Kidney (tissue), 22 donors: ENCODE measurements at places on chromosomes 5 and 9. TPM values are rescaled to one million over a fixed set of nuclear protein-coding genes. Genes with fewer than 3 reads are reported as not detected.
A peak's percentile ranks its signal among the peaks of the same experiment; 100 is the strongest.

- H3K4me3 ChIP-seq, result no peak overlapping the region
- no peaks in the 10 kb centered on the region for H3K27me3 ChIP-seq
- no peaks in the 10 kb centered on the region for H3K36me3 ChIP-seq
- no peaks in the 10 kb centered on the region for H3K4me1 ChIP-seq
- no peak for DNase-seq
Observed at GRCh38 chr9:18707061-18707461, 233.1 kb downstream of the ADAMTSL1 start.

DNA sequence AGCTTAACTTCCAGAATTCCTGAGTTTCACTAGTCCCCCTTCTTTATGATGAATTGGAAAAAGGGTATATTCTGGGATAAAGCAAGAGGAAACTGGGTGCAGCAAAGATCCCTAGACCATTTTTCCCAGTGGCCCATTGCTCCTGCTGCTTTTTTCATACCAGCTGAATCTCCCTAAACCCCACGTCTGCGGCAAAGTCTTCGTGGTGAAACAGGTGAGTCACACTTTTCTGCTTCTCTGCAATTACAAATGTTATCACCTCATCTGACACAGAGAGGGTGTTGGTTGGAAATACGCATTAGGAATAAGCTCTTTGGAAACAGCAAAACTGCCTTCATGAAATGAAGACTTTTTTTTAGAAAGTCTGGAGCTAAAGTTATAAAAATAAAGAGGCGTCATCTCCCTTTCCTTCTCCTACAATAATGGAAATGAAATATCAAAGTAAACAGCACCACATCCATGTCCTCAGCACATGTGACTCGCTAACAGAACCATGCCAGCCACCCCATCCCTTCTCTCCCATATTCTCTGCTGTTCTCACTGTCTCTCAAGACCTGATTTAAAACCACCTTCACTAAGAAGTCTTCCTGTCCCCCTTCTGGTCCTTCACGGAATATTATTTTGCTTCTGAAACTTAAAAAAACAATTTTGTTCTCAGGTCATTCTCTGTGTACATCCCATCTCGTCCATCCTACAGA is 39.5 kb upstream of the GLRX start:
- H3K27ac ChIP-seq, result no peak overlapping the region
- H3K27me3 ChIP-seq, result no peaks in the 10 kb centered on the region
- DNase-seq, result no peak
- H3K4me1 ChIP-seq, result peaks cover 17% of the 10 kb centered on the region
- no peaks in the 10 kb centered on the region for H3K36me3 ChIP-seq

DNA sequence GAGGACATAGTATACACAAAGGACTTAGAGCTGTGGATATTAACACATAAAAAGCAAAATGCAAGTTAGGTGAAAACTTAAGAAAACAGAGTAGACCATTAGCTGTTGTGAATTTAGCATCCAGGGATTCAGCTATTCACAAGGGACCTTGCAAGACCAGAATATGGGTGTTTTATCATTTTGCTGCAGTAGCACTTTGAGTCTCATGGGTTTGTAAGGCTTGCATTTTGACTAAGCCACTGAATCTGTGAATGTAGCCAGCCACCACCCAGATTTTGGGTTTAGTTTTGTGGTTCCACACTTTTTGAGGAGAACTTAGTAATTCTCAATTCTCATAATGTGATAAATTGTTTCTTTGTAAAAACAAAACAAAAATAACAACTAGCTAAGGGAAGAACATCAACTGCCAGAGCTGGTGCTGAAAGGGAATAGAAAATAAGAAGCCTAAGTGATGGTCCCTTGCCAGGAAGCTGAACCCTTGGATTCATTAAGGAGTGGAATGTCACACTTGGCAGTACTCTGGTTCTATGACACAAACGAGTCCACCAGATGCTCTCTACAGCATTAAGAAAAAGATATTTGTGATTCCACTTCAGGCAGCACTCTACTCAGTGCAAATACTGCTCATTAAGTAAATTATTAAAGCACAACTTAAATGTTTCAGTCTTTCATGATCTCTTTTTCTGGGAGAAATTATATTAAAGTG is 557.4 kb upstream of the ZNF462 start:
- no peaks in the 10 kb centered on the region for H3K36me3 ChIP-seq
- no peak overlapping the region for H3K4me3 ChIP-seq
- no peaks in the 10 kb centered on the region for H3K27me3 ChIP-seq
- no peak for DNase-seq

GRCh38 chr5:167582283-167582682 is 709.2 kb upstream of the WWC1 start:
- H3K27me3 ChIP-seq, result no peaks in the 10 kb centered on the region
- no peak overlapping the region for H3K27ac ChIP-seq
- no peak overlapping the region for H3K4me3 ChIP-seq
- no peaks in the 10 kb centered on the region for H3K36me3 ChIP-seq
- no peak for DNase-seq

DNA sequence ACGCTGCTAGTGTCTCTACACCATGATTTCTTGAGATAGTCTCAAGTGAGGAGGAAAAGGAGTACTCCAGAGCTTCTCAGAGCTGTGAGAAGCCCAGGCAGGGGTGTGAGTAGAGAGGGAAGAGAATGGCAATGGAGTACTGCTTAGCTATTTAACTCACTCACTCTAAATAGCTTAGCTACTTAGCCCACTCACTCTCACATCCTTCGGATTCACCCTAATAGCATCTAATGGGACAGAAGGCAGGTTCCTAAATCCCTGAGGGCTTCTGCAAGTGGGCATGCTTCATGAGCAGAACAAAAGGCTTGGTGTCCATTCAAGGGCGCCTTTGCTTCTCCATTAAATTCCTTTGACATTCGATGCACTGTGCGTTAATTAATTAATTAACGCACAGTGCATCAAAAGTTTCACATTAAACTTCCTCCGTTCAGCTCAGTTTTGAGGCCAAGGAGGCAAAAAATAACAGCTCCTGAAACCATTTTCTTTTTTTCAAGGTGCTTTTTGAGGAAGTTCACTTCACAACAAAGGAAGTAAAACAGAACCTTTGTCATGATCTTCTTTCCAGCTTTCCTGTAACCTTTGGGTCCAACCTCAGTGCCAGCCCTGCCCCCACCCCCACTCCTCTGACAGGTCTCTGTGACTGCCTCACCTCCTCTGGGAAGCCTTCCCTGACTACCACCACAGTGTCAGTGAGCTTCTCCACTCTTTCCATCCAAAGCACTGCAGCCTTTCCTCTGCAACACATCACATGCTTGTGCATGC is 294.0 kb downstream of the SEC61B start:
- no peak for DNase-seq
- no peak overlapping the region for H3K27ac ChIP-seq
- H3K36me3 ChIP-seq, result no peaks in the 10 kb centered on the region

DNA sequence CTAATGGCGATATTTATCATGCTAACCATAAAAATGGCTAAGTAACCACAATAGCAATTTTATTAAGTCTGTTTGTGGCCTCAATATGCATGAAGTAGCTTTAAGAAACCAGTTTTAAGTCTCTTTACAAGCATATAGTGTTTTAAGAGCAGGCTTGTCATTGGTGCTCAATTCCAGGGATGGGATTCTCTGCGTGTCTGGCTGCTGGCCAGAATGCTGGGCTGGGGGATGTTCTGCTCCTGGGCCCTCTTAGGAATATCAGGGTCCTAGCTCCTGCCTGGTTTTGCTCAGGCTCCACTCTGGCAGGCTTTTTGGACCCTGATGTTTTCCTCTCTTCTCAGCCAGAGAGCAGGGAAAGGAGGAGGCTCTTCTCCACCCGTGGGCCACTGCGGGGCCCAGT is 127.2 kb downstream of the PDE8B start:
- H3K27ac ChIP-seq, result no peak overlapping the region
- H3K4me1 ChIP-seq, result no peaks in the 10 kb centered on the region
- no peak overlapping the region for H3K4me3 ChIP-seq
- H3K36me3 ChIP-seq, result no peaks in the 10 kb centered on the region

GRCh38 chr9:124381170-124381945 is 33.9 kb downstream of the PSMB7 start:
- H3K27ac ChIP-seq, result no peak overlapping the region
- no peak for DNase-seq
- peaks cover 1% of the 10 kb centered on the region for H3K4me1 ChIP-seq
- no peak overlapping the region for H3K4me3 ChIP-seq

GRCh38 chr9:124574534-124575375 is 67.6 kb upstream of the NR5A1 start:
- H3K27ac ChIP-seq, result no peak overlapping the region
- DNase-seq, result no peak
- no peaks in the 10 kb centered on the region for H3K27me3 ChIP-seq
- no peaks in the 10 kb centered on the region for H3K36me3 ChIP-seq

- no peak overlapping the region for H3K27ac ChIP-seq
- H3K4me1 ChIP-seq, result no peaks in the 10 kb centered on the region
- no peak for DNase-seq
- H3K27me3 ChIP-seq, result no peaks in the 10 kb centered on the region
- no peaks in the 10 kb centered on the region for H3K36me3 ChIP-seq
Observed at GRCh38 chr9:7542126-7542525, 257.5 kb downstream of the DMAC1 start.

- no peak overlapping the region for H3K4me3 ChIP-seq
- no peaks in the 10 kb centered on the region for H3K36me3 ChIP-seq
- no peak for DNase-seq
- H3K4me1 ChIP-seq, result no peaks in the 10 kb centered on the region
- peak overlapping the region; percentile 23 for H3K27ac ChIP-seq
Observed at GRCh38 chr5:54785729-54786591, 199.4 kb downstream of the ESM1 start.

DNA sequence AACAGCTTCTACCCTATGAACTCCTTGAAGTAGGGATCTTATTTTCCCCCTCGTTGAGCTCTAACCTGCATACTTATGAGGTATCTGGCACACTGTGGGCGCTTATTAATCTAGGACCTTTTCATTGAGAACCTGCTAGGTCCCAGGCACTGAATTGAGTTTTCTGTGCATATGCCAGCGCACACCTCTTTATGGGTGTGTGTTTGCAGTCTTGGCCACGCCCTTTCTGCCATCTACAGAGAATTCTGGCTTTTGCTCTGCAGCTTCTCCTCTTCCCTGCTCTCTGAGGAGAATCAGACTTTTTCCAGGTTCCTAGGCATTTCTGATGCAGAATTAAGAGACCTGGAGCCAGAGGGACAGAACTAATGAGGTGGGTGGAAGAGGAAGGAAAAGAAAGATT is 25.4 kb upstream of the SSBP2 start:
- no peaks in the 10 kb centered on the region for H3K27me3 ChIP-seq
- no peak for DNase-seq
- H3K4me3 ChIP-seq, result no peak overlapping the region
- peaks cover 3% of the 10 kb centered on the region for H3K4me1 ChIP-seq
- H3K36me3 ChIP-seq, result no peaks in the 10 kb centered on the region

DNA sequence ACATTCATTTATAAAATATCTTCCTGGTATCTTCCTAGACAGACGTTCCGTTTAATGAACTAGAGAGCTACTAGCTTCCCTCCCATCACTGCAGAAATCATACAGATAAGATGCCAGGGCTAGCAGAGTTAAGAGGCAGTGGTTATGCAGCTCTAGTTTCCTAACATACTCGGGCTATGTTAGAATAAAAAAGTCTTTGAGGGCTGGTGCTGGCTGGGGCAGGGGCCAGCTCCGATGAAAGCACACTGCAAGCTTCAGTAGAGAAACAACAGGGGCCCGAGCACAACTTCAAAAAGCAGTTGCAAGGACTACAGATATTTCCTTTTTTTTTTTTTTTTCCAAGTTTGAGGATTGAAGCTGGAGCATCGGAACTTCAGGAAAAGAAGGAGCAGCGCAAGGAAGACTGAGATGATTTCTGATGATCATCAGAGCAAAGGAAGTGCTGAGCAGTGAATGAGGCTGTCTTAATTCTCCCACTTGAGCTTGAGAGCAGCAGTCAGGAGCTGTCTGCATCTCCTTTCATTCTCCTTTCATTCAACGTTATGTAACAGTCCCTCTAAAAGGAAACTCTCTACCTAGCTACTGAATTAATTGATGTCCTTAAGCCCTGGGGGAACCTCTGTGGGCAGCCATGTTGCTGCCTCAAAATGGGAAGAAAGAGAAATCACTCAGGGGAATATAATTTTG is 47.6 kb upstream of the ADCY2 start:
- no peak for DNase-seq
- no peaks in the 10 kb centered on the region for H3K27me3 ChIP-seq
- H3K4me3 ChIP-seq, result no peak overlapping the region
- no peak overlapping the region for H3K27ac ChIP-seq
- no peaks in the 10 kb centered on the region for H3K4me1 ChIP-seq

DNA sequence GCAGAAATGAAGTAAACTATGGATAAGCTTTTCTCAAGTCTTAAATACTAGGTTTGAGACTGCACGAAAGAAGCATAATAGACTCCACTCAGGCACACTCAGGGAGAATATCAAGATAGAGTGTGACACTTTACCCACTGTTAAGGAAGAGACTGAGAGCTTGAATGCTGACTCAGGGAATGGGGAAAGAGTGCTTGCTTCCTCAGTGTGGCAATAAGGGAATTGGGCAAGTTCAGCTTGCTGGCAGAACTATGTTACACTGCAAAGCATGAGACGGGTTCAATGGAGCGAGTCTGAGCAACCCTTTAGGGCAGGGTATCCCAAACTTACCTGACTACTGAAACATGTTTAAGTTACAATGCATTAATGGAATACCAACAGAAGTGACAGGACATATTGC is 237.7 kb upstream of the MEF2C start:
- no peak for DNase-seq
- H3K4me1 ChIP-seq, result no peaks in the 10 kb centered on the region
- no peak overlapping the region for H3K4me3 ChIP-seq
- H3K27me3 ChIP-seq, result no peaks in the 10 kb centered on the region

GRCh38 chr5:52282647-52283046 is 505.1 kb upstream of the ITGA1 start:
- H3K36me3 ChIP-seq, result no peaks in the 10 kb centered on the region
- no peak overlapping the region for H3K27ac ChIP-seq
- H3K27me3 ChIP-seq, result no peaks in the 10 kb centered on the region
- H3K4me1 ChIP-seq, result no peaks in the 10 kb centered on the region
- H3K4me3 ChIP-seq, result no peak overlapping the region
- no peak for DNase-seq

DNA sequence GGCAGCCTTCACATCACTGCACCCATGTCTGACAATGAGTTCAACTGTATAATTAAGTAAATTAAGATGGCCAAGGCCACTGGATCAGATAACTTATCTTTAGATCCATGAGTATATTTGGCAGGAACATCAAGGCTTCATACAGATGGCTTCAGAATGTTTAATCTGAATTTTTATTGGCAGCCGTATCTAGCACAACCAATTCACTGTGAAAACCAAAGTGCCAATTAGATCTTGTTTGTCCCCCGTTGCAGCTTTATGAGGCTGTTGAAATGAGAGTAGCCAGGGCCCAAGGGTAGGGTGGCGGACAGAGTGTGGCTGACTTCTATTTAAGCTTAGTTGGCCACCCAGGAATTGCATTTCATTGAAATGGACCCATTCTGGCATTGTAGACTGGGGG is 137.7 kb downstream of the SYK start:
- H3K27ac ChIP-seq, result no peak overlapping the region
- H3K4me3 ChIP-seq, result no peak overlapping the region
- H3K27me3 ChIP-seq, result no peaks in the 10 kb centered on the region
- H3K4me1 ChIP-seq, result no peaks in the 10 kb centered on the region
- no peak for DNase-seq

NKD2 gene
- 7.9 TPM for polyA plus RNA-seq

VPS13A gene
- polyA plus RNA-seq, result 10.1 TPM

PTGES gene
- 8.1 TPM for polyA plus RNA-seq

WWC1 gene
- 74.4 TPM for polyA plus RNA-seq
